ENCODE measurements at places on chromosomes 13 and 19.

DNA sequence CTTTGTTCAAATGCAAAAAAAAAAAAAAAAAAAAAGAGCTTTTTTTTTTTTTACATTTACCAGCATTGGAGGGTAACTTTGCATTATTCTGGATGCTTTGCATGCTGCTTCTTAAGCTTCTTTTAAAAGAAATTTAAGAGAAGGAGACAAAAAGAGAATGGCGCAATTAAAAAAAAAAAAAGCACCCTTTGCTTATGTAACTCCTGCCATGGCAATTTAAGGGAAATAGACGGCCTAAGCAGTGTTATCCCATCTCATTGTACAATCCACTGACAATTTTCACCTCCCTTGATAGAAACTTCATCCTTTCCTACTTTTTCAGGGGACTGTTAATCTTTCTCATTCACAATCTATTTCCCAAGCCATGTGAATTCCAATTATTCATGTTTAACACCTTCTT, 129.8 kb downstream of the KCTD12 start:
- no peak for DNase-seq

DNA sequence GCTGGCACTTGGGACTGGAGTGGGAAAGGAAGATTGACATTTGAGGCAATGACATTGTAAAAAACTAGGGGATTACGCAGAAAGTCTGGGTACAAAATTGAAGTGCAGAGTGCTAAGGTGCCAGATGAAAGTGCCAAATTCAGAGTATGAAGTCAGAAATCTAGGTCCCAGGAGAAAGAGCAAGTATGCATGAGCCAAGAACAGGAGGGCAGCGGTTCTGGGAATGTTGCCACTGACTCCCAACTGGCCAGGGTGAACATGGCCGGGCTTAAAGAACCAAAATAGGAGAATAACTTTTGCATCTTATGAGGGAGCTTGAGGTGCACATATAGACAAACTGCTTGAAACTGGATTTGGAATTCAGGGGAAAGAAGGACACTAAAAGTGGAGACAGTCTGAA, 495.8 kb upstream of the KLF12 start:
- no peak for DNase-seq

- no peak for DNase-seq
Observed at GRCh38 chr19:5605362-5605761, 17.2 kb downstream of the SAFB2 start.

DNA sequence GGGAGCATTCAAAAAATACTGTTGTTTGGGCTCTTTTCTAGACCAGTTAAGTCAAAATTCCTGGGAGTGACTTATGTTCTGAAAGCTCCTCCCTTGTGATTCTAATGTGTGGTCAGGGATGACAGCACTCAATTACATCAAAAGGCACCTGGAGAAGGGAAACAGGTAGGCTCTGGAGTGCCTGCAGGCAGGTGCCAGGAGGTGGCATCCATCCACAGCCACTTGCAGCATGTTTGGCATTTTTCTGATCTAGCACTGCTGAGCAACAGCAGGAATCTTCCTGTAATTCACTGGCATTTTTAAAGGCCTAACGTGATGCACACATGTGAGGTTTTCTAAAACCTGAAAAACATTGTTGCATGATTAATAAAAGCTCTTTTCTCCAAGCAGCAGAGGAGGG, 94.6 kb downstream of the CCNA1 start:
- DNase-seq = no peak

- DNase-seq = no peak
Observed at GRCh38 chr13:108961542-108962125, 332.2 kb downstream of the MYO16 start.

- no peak for DNase-seq
Observed at GRCh38 chr19:4414144-4414799, 11.8 kb downstream of the CHAF1A start.

GRCh38 chr13:29503041-29503837, 92.2 kb downstream of the SLC7A1 start:
- DNase-seq = no peak

- DNase-seq = no peak
Observed at GRCh38 chr19:5318306-5318705, 22.3 kb downstream of the PTPRS start.

GRCh38 chr13:23901365-23901764, 4.1 kb upstream of the C1QTNF9B start:
- DNase-seq = no peak

DNA sequence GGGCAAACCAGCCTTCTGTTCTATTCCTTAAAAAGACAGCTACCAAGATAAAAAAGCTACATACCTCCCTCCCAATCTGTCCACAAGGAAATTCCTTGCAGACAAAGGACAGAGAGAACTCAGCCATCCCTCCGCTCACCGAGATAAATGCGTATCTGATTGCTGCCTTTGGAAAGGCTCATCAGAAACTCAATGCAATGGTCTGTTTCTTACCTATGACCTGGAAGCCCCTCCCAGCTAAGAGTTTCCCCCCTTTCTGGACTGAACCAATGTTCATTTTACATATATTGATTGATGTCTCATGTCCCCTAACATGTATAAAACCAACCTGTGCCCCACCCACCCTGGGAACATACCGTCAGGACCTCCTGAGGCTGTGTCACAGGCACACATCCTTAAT, 11.6 kb downstream of the BTBD2 start:
- DNase-seq = no peak

DNA sequence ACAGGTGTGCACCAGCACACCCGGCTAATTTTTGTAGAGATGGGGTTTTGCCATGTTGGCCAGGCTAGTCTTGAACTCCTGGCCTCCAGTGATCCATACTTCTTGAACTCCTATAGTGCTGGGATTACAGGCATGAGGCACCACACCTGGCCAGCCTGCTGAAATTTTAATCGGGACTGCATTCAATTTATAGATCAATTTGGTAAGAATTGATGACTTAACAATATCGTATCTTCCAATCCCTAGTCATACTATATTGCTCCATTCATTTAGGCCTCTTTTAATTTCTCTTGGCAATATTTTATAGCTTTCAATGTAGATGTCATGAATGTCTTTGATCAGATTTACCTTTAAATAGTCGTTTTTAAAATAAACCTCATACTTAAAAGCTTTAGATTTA, 5.6 kb upstream of the ZNF45 start:
- no peak for DNase-seq

GRCh38 chr19:14361824-14362223, 19.4 kb upstream of the ADGRE5 start:
- DNase-seq = no peak

DNA sequence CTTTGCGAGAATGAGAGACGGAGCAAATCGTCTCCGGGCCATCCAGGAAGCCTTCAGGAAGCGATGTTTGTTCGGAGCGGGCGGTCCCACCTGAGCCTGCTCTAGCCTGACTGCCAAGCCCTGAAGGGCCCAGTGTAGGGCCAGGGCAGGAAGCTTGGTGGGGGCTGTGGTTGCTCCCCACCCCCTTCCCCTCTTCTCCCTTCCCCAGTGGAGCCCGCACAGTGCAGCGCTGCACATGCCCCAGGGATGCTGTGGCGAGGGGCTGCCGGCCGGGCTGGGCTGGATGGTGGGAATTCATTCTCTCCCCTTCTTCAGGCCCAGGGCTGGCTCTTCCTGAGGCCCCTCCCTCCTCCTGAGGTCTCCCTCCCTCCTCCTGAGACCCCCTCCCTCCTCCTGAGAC, 7.1 kb upstream of the GRTP1 start:
- DNase-seq = no peak

DNA sequence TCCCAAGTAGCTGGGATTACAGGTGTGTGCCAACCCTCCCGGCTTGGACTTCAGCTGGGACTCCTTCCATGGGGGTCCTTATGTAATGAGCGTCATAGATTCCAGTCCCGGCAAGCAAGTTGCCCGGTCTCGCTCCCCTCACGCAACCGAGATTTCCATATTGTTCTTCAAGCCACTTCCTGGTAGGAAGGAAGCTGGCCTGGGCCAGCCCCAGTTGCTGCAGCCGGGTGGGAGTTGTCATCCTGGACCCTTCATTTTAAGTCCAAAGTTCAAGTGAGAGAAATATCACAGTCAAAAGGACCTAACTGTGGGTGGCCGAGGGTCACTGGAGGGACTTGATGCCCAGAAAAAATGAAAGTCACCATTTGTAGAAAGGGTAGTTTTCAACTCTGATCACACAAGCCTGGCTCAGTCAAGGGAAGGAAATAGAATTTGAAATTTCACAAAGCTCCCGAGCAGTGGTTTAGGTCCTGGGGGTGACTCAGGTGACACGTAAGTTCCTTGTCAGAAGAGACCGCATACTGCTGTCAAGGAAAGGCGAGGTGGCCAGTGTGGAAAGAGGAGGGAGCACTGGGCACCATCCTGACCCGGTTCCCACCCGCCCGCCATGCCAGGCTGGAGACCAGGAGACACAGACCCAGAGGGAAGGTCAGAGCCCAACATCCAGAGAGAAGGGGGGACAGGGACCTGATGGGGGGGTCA, 5.3 kb downstream of the FGF21 start:
- DNase-seq = no peak

GRCh38 chr13:75151081-75151643, 330.8 kb downstream of the TBC1D4 start:
- no peak for DNase-seq

DNA sequence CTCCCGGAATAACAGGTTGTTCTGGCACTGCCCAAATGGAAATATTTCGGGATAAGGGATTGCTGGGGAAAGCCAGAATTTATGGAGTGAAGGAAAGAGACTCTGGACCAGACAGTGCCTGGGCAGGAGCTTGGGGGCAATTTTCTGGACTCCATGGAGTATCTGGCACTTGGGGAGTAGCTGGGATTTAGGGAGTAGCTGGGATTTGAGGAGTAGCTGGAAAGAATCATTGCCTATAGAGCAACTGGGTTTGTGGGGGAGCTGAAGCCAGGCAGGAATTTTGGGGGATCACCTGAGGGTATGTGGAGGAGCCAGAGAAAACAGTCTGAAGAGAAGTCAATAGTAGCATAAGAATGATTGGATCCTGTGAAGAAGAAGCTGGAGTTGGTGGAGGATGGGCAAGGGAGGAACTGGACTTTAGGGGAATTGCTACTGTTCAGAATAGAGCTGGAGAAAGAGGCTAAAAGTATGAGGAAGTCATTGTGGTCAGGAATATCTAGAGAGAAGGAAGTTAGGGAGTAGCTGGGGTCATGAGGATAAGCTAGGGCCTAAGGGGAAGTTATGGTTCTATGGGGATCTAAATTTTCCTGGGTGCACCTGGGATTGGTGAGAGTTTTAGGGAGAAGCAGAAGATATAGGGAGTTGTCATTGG, 14.8 kb downstream of the FSD1 start:
- no peak for DNase-seq

DNA sequence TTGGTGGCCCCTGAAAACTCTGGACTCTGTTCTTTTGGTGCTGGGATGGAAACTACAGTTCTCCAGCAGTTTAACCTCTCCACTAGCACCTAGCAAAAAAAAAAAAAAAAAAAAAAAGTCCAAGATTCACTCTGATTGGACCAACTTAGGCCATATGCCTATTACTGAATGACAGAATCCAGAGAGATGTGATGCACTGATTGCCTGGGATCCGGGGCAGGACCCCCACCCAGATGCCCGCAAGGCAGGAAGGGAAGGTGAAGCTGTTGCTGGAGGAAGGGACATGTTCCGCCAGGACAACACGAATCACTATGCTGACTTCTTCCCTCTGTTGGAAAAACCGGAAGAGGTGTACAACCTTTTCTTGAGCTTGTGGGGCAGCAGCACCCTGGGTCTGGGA, 152.5 kb upstream of the ZNF536 start:
- no peak for DNase-seq

DNA sequence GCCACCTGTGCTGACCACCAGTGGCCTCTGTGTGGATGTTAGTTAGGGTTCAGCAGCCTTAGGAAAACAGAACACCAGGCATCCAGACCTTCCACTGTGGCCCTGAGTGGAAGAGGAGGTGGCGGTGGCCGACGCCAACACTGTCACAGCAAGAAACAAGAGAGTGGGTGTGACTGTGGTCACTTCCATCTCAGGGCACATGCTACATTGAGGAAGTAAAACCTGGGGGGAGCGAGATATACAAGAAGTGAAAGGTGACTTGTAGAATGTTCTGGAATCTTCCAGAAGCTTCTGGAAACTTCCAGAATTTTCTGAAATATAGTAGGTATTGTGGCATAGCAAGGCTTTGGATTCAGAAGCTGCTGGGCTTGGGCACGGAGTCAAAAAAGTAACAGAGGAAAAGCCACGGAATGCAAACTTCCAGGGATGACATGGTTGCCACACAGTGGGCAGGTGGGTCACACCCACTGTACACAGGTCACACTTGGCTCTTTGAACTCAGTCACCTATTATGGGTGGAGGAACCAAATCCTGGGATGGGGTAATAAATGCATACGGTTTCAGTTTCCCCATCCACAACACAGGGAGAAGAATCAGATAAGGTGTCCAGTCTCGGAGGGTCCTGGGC, 24.3 kb downstream of the GNG7 start:
- no peak for DNase-seq

DNA sequence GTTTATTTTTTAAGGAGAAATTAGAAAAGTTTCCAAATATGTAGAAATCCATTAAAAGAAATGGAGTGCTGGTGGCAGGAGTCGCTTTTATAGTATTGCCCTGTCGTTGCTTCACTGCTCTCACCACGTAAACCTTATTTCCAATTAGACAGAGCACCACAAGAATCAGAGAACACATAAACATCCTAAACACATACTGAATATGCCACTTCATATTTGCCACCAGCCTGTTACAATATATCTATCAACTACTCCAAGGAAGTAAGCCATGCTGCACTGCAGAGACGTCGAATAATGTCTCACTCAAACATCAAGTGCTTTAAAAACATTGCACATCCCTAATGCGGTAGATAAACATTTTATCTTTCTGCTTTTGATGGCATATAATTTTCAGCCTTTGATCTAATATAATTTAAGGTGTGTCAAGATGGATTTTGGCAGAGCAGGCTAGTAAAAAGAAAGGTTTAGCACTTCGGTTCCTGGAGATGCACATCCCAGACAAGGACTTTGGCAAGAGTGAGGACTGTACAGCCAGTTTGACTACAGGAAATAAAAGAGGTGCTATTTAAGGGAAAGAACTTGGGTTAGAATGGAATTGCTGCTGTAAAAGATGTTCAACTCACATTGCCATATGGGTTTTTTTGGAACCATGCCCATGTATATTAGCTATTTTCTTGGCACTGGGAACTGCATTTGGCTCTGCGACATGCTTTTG, 932.3 kb downstream of the EFNB2 start:
- no peak for DNase-seq

- no peak for DNase-seq
Observed at GRCh38 chr13:20729633-20730585, 26.4 kb downstream of the IL17D start.
